Stimulated activated CD8-positive, alpha-beta memory T cell treated with anti-CD3 and anti-CD28 coated beads, Interleukin-4, amount 100 ng/mL, for 1 hour (primary cell): ENCODE measurements at places on chromosomes 4 and X.

DNA sequence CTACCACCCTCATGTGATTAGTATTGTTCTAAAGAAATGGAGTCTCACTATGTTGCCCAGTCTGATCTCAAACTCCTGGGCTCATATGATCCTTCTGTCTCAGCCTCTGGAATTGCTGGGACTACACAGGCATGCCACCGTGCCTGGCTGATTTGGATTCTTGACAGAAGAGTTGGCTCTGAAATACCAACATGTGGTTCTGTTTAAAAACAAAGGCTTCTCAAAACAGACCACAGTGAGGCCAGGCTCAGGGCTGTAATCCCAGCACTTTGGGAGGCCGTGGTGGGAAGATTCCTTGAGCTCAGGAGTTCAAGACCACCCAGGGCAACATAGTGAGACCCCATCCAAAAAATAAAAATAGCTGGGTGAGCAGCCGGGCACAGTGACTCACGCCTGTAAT, 126.7 kb downstream of the DHRSX start:
- DNase-seq = no peak

DNA sequence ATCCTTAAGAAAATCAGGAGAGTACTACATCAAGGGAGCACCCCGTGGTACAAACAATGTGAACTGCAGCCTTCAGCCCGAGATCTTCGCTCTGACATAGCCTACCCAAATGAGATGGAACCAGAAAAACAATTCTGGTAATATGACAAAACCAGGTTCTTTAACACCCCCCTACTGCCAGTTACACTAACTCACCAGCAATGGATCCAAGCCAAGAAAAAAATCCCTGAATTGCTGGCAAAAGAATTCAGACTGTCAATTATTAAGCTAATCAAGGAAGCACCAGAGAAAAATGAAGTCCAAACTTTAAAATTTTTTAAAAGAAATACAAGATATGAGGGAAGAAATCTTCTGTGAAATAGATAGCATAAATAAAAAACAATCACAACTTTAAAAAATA, 101.7 kb upstream of the KLF8 start:
- DNase-seq = no peak

- DNase-seq = no peak
These were observed 16.2 kb downstream of the ZFYVE28 start for GRCh38 chr4:2402048-2402842.

GRCh38 chrX:155188786-155189185, 27.5 kb upstream of the VBP1 start:
- no peak for DNase-seq

- DNase-seq = no peak
These were observed 67.8 kb downstream of the FAM133A start for GRCh38 chrX:93741811-93742210.

- no peak for DNase-seq
These were observed 30.4 kb upstream of the RPL34 start for GRCh38 chr4:108589961-108590360.

GRCh38 chrX:11438767-11439166, 145.6 kb downstream of the AMELX start:
- no peak for DNase-seq

DNA sequence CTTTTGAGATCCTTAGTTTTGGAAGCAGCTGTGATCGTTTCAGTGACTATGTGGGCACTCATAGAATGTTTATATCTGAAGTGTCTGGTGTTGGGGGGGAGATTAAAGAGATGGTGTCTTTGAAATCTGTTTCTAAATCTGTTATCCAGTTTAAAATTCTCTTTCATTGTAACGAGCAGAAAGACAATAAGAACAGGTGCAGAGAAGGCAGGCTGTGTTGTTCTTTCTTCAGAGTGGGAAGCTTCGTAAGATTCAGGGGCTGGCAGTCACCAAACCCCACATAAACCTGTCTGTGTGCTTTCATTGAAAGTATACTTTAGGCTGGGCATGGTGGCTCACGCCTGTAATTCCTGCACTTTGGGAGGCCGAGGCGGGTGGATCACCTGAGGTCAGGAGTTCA, 16.3 kb upstream of the DHRSX start:
- no peak for DNase-seq

- DNase-seq = no peak
These were observed at the start of gene PLXNA3 for GRCh38 chrX:154458116-154458953. TSS of gene PLXNA3 (plus strand) at chrX:154458281. CDS start at chrX:154460184, 1,903 bp downstream.

DNA sequence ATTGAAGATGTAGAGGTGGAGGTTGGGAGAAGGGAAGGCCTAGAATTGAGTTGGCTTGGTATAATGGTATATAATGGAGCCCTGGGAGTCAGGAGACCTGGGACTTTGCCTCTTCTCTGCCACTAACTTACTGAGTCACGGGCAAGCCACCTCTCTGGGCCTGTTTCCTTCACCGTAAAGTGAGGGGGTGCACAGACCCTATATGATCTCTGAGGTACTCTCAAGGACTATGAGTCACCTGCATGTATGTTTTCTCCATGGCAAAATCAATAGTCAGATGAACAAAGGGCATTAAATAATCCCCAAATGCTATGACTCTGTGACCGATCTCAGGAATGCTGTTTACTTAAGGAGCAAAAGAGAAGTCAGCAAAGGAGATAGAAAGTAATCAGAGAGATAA, 5.1 kb downstream of the P2RY4 start:
- no peak for DNase-seq

- no peak for DNase-seq
These were observed 713.4 kb downstream of the PCDH18 start for GRCh38 chr4:136818811-136819330.

GRCh38 chr4:101761405-101761804, 29.1 kb upstream of the BANK1 start:
- DNase-seq = no peak

GRCh38 chrX:19560611-19561010, 45.3 kb upstream of the MAP3K15 start:
- DNase-seq = no peak

DNA sequence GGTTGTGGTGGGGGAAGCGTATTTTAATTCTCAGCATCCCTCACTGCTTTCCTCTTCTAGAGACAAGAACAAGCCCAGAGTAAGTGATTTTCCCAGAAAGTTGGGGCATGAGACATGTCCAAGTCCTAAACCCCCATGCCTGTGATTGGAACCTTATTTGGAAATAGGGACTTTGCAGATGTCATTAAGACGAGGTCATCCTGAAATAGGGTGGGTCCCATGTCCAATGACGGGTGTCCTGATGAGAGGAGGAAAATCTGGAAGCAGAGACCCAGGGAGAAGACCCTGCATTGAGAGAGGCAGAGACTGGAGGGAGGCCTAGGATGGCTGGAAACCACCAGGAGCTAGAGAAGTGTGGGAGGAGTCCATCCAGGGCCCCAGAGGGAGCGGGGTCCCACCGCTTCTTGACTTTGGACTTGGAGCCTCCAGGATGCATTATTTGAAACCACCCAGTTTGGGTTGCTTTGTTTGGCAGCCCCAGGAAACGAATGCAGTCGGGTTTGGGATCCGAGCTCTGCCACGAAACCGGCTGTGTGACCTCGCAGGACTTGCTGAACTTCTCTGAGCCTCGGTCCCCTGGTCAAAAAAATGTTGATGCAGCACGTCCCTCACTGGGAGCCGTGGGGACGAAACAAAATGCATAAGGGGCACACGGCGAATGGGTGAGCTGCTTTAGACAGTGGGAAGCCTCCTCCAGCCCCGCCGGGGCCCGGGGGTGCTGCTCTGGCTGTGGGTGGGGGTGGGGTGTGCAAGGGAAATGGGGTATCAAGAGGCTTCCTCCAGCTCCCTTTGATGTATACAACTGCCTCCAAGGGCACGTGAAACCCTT, 113.9 kb downstream of the CPZ start:
- DNase-seq = no peak

GRCh38 chrX:22634751-22635150, 362.0 kb downstream of the CBLL2 start:
- DNase-seq = no peak

DNA sequence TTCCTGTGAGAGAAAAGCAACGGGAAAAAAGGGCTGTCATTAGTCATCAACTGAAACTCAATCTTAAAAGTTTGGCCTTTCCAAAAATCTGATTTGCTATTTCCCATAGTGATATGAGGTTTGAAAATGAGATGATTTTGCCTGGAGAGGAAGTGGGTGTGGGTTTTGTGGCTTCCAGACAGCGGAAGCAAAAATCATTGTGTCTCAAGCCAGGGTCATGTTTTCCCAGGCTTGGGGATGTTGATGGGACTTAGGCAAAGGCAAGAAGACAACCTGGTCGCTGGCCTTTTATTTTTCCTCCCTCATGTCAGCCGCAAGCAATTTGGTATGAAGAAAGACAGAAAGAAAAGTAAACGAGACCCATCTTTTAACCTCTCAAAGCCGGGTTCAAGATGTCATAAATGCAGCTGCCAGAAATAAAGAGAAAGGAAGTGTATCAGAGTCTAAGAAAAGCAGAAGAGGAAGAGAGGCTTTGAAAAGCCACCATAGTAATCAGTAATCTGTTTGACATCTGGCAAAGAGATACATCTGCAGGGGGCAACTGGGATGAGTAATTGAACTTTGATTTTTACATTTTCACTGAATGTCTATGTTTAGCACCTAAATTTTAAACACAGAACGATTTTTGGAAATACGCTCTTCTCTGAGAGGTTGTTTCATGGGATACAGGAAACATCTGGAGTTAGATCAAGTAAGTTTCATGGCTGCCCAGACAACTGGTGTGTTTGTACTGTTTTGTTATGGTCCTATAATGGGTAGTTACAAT, 521.6 kb upstream of the SLIT2 start:
- DNase-seq = no peak

- no peak for DNase-seq
These were observed 18.8 kb downstream of the PAK3 start for GRCh38 chrX:111114806-111115205.

DNA sequence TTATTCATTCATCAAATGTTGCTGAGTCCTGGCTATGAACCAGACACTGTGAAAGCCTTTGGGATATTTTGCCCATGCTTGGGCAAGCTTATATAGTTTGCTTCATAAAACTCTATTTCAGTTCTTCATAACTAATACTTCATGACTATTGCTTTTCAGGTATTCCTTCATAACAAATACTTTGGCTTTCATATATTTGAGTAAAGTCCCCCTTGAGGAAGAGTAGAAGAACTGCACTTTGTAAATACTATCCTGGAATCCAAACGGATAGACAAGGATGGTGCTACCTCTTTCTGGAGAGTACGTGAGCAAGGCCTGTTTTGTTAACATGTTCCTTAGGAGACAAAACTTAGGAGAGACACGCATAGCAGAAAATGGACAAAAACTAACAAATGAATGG, 1.7 kb upstream of the AFP start:
- no peak for DNase-seq

DNA sequence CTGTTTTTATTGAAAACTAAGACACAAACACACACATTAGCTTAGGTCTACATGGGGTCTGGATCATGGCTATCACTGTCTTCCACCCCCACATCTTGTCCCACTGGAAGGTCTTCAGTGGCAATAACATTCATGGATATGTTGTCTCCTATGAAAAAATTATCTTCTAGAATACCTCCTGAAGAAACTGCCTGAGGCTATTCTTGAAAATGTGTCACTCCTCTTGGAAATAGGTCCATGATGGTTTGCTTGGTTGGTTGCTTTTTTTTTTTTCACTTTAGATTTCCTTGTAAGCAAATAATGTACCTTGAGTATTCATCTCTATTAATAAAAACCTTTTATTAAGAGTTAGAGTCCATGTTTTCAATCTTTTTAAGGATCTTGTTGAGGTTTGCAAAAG, 195.3 kb upstream of the PDE5A start:
- DNase-seq = no peak

DNA sequence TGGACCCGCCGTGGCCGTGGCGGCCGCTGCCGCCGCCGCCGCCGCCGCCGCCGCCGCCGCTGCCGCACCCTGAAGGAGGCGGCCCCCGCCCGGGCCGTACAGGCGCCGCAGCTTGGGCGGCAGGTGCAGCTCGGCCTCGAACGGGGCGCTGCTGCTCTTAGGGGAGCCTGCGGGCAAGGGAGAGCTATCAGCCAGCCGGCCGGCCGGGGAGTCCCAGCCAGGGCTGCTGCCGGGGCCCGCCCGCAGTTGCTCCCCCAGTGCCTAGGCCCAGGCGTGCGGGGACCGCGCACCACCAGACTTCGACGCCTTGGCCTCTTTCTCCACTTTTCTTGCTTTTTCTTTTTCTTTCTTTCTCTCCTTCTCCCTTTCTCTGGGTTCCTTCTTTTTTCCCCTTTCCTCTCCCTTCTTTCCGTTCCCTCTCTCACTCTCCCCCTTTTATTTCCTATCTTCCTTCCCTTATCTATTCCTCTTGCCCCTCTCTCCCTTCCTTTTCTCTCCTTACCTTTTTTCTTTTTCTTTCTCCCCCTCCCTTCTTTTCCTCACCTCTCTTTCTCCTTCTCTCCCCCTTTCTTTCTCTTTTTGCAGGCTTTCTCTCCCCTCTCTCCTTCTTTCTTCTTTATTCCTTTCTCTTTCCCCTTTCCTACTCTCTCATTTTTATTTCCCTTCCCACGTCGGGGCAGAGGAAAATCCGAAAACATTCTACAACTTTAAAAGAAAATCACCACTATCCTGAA, 2.0 kb downstream of the ARX start:
- no peak for DNase-seq

- DNase-seq = no peak
These were observed 64.7 kb downstream of the SMAD1 start for GRCh38 chr4:145546175-145546915.
